ENCODE measurements at places on chromosomes 11 and 22. TPM values are rescaled to one million over a fixed set of nuclear protein-coding genes. Genes with fewer than 3 reads are reported as not detected.

ST14 gene
- total RNA-seq, result under 0.01 TPM

AIP gene
- 227 TPM for total RNA-seq

C11orf91 gene
- not detected for total RNA-seq

ANO9 gene
- not detected for total RNA-seq

NCR3LG1 gene
- total RNA-seq, result 0.94 TPM

OR9G1 gene
- total RNA-seq, result not detected

RPUSD4 gene
- total RNA-seq, result 27.4 TPM

EMID1 gene
- 0.08 TPM for total RNA-seq

MMP8 gene
- not detected for total RNA-seq

BTG4 gene
- total RNA-seq, result not detected

CDPF1 gene
- 8.8 TPM for total RNA-seq

RFPL2 gene
- not detected for total RNA-seq

MS4A10 gene
- total RNA-seq, result not detected

TRAPPC4 gene
- total RNA-seq, result 129 TPM

SAA1 gene
- total RNA-seq, result not detected

HOATZ gene
- total RNA-seq, result not detected

SHANK2 gene
- 0.30 TPM for total RNA-seq

MS4A12 gene
- total RNA-seq, result not detected

TESMIN gene
- 0.08 TPM for total RNA-seq

LDHA gene
- total RNA-seq, result 462 TPM

MMP11 gene
- total RNA-seq, result 11.0 TPM

MYOD1 gene
- total RNA-seq, result not detected

C22orf42 gene
- not detected for total RNA-seq

GLYAT gene
- total RNA-seq, result not detected
